ENCODE measurements at places on chromosomes 4 and X.

GRCh38 chr4:153486281-153487151 lies 20.4 kb downstream of the TMEM131L start:
- peak; percentile 50 for DNase-seq

GRCh38 chrX:72545990-72546389 lies 26.7 kb downstream of the HDAC8 start:
- DNase-seq, result no peak

- peak; percentile 20 for DNase-seq
These were observed 15.8 kb upstream of the GRIA2 start for GRCh38 chr4:157204634-157205244.

GRCh38 chrX:53188763-53189162 lies 36.2 kb downstream of the KDM5C start:
- no peak for DNase-seq

- DNase-seq, result peak; percentile 1
These were observed 115.7 kb upstream of the ZXDA start for GRCh38 chrX:58025979-58026378.

- DNase-seq, result no peak
These were observed 293.2 kb upstream of the SLC7A11 start for GRCh38 chr4:138535316-138535715.

- no peak for DNase-seq
These were observed 240.4 kb upstream of the MAGEB18 start for GRCh38 chrX:25897758-25898157.

Measured in HS-27A (cell line).